ENCODE measurements at places on chromosomes 1 and 21.

DNA sequence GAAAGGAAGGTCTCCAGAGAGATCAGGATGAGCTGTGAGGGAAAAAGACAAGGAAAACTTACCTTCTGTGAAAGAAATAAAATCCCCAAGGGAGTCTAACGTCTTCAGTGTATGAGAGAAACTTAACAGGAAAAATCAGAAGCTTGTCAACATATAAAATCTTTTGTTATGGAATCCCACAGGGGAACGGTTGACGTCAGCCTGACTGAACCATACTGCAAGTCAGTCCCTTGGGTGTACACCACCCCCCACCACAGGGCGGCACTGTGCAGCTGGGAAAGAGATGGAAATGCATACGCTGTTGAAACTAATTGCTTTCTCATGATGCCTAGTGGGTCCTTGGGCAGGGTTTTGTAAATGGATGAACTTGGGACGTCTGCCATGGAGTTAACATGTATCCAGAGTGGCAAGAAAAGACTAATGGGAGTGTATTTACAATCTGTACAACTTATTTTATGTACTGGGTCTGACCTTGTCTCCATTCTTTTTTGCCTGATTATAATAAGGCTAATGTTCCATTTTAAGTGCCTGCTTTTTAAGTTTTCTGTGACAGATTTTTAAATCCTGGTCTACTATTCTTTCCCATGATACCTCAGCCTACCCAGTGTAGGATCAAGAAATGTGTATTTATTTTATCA lies 22.7 kb downstream of the UTP25 start:
- peak; percentile 61 for DNase-seq

GRCh38 chr1:3352952-3353331 lies 101.5 kb upstream of the ARHGEF16 start:
- no peak for DNase-seq

DNA sequence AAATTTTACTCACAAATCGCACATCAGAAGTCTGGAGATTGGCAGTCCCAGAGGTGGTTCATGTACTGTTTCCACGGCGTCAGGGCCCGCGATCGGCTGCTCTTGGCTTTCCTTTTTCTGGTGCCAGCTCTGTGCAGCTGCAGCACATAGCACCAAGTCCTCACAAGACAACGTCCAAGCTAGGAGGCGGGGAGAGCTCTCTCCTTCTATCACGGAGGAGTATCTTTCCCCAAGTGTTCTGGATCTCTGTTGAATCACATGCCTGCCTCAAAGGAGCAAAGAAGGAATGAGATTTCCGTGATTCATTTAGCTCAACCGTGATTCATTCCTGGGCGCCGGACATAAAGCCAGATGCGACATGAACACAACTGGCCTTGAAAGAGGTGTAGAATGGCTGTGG lies 25.5 kb downstream of the MT1HL1 start:
- DNase-seq, result no peak

- no peak for DNase-seq
Observed at GRCh38 chr1:2530513-2531361, 674 bp upstream of the HES5 start.

GRCh38 chr1:236795757-236796667 lies 920 bp downstream of the MTR start:
- peak; percentile 71 for DNase-seq

DNA sequence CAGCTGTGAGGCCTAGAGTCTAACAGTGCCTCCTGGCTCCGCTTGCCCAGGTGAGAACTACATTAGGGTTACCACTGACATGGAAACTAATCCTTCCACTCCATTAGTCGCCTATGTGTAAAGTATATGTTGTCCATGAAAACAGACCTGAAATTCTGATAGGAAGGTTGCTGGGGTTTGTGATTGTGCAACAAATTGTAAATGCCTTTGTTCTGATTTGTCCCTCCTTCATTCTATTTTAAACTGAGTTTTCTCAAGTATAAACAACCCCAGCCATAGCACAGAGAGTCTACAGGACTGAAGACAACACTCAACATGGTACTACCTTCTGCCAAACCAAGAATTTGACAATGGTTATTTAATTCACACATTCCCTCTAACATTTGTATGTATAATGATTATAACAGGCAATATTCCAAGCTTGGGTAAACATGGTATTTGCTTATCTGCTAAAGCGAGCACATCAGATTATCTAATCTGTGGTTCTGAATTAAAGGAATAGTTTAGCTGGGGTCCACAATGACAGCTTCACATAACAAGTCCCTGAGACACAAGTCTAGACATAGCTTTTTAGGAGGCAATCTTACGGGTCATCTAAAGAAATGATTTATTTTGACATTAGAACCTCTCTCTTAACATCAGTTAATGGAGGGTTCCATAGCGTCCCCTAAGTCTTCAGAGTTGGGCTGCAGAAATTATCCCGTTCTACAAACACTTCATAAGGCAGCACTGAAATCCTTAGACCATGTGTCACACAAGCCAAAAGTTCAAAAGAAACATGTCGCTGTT lies 633.0 kb downstream of the SMYD3 start:
- DNase-seq, result peak; percentile 54

- no peak for DNase-seq
Observed at GRCh38 chr1:227994632-227995300, 12.0 kb upstream of the WNT3A start.

DNA sequence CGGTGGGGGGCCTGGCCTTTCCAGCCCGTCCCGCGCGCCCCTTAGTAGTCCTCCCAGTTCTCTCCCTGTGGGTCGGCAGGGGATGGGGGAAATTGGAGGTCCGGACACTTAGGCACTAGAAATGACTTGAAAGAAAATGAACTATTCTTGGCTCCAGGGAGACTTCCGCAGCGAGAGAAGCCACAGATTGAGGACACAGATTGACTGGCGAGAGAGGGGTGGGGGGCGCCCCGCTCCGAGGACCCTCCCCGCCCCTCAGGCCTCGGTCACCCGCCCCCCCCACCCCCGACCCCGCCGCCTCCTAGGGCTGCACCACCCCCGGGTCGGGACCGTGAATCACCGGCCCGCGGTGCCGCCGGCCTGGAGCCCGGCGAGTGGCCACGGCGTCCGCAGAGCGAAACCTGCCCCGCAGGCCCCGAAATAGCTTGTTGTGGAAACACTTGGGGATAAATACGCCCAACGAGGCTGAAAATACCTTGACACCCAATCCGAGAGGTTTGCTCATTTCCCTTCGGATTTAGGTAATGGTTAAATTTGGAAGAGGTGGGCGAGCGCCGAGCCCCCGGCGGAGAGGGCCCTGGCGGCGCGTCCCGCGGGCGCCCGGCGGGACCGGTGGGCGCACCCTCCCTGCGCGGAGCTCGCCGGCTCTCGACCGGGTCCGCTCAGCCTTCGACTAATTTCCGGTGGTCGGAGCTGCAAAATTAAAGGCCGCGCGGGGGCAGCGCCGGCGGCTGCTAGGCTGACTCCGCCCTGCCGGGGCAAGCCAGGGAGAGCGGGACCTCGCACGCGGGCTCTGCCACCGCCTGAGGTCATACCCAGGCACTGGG lies at the start of gene GFI1:
TSS of gene GFI1 (minus strand) at position 675 of the 827 bp plus-strand sequence. CDS start 3,438 bp downstream, outside the sequence.
- DNase-seq, result peak; percentile 13

GRCh38 chr1:218348628-218349071 lies 3.5 kb downstream of the TGFB2 start:
- no peak for DNase-seq

DNA sequence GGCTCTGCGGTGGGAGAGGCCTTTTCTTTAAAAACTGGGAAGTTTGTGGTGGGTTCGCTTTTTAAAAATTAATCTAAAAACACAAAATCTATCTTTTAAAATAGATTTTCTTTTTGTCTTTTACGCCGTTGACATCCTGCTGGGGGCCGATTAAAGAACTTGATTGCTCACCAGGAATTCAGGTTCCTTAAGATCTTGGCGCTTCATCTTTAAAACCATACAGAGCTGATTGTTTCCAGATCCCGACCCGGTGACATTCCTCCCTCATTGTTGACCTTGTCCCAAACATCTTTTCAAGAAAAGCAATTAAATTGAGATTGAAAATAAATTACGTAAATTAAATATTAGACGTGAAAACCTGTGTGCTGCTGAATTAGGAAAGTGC lies 546 bp upstream of the ZNF697 start:
- no peak for DNase-seq
